ENCODE measurements at places on chromosomes 12 and 14.

GRCh38 chr14:39673734-39674133, 241.5 kb upstream of the FBXO33 start:
- no peak for DNase-seq

DNA sequence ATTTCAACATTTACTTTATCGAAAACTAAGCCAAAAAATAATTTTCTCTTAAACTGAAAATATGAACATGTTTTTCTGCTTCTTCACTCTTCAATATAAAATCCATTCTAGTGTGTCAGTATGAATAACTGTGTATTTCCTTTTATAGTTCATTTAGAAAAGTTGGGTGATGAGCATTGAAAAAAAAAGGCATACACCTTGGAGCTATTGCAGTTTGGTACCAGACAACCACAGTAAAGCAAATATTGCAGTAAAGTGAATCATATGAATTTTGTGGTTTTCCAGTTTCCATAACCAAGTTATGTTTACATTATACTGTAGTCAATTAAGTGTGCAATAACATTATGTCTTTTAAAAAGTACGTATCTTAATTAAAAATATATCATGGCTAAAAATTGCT, 195.0 kb upstream of the FOXG1 start:
- DNase-seq, result no peak

GRCh38 chr14:105039458-105040205, 18.7 kb upstream of the CDCA4 start:
- no peak for DNase-seq

GRCh38 chr14:85533023-85533860, 3.3 kb downstream of the FLRT2 start:
- DNase-seq, result no peak

- no peak for DNase-seq
Observed at GRCh38 chr12:49702009-49702408, 5.2 kb downstream of the FMNL3 start.

DNA sequence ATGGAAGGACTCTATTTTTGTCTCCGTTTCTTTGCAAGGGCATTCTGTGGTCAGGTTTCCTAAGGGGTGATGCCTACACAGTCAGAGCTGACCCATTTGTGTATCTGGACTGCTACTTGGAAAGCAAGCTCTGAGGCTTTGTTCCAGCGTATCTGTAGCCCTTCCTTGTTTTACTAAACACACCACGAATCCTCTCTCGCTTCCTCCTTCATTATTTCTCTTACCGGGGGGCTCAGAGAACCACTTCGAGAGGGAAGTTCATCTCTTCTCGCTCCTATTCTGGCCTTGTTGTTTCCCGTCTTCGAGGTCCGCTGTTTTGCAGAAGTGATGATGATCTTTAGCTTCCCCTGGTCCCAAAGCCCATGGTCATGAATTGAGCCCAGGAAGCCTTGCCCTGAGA, 164.7 kb downstream of the SSPN start:
- DNase-seq, result no peak

DNA sequence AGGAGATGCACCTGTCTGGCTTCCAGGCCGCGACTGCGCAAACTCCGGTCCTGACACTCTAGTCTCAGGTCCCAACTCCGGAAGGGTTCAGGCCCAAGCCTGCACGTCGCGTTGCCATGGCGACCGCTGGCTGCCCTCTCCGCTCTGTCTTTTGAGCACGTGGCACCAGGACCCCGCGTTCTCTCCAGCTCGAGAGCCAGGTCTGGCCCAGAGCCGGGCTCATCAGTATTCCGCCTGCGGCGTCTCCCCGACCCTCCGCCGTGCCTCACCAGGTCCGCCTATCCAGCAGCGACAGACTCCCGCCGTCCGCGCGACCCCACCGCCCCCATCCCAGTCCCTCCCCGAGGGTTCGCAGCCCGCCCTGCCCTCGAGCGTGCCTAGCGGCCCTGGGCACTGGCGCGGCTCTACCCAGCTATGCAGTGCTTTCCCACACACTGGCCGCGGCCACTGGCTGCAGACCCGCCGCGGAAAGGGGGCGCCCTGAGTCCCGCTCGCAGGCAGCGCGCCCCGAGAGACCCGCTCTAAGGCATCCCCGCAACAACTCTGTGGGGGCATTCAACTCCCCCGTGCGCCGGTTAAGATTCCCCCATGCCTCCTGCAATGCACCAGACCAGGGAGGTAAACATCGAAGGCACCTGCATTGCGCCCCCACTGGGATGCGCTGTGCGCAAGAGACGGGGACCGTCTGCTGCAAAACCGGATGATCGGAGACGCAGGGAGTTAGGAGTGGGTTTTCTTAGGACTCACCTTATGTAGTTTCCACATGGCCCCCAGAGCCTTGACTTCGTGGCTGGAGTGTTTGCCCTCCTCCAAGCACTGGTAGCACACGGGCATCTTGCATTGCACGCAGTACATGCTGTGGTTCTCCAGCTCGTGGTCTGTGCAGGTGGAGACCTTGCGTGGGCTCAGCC, 1.3 kb downstream of the TRIM9 start:
- peak; percentile 72 for DNase-seq

DNA sequence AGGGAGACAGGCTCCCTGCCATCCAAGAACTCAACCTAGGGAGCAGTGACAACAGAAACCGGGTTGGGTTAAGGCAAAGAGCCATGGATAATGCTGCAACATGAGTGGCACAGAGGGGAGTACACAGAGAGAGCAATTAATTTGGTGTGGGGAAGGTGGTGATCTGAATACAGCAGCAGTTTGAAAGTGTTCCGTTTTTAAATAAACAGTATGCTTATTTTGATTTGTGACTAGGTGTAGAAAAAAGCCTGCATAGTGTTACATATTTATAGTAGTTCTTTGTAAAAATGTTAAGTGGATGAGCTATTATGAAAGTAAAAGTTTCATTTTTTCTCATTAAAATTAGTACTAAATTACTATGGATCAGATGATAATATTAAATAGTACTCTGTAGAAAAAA, 8.7 kb downstream of the AKAP5 start:
- no peak for DNase-seq

DNA sequence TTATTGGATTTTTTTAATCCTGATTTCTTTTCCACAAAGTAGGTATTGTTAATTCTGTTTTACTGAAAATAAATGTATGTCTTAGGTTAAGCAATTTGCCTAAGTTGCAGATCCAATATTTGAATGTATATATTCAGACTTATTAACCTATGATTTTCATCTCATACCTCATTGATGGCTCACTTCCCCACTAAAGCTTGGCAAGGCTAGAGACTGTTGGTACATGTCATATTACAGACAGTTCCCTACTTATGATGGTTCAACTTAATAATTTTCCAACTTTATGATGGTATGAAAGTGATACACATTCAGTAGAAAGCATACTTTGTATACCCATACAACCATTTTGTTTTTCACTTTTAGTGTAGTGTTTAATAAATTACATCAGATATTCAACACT, 33.2 kb upstream of the KCNH3 start:
- DNase-seq, result no peak

DNA sequence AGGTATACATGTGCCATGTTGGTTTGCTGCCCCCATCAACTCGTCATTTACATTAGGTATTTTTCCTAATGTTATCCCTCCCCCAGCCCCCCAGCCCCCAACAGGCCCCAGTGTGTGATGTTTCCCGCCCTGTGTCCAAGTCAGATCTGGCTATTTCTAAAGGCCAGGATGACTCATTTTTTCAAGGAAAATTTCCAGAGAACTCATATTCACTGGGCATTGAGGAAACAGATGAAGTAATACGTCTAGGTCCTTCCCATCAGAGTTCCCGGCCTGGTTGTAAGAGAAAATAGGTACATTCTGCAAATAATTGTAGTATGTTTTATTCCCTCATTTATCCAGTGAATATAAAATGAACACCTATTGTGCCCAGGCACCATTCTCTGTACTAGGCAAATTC, 345.2 kb downstream of the BCL11B start:
- DNase-seq, result peak; percentile 7

DNA sequence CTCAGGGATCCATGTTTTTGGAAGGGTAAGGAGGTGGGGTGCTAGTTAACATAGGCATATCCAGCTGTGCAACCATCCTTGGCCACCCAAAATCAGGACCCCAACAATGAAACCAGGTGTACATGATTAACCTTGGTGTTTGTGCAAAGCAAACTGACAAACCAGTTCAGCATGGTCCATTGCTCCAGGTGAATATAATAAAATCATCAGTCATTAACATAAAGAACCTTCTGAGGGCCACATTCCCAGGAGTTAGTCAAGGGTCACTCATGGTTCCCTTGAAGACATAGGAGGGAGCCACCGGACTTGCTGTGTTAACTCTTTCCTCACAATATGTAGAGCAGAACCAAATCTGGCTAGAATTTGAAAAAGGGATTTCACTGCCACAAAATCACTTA, 17.8 kb downstream of the SLC38A2 start:
- no peak for DNase-seq

DNA sequence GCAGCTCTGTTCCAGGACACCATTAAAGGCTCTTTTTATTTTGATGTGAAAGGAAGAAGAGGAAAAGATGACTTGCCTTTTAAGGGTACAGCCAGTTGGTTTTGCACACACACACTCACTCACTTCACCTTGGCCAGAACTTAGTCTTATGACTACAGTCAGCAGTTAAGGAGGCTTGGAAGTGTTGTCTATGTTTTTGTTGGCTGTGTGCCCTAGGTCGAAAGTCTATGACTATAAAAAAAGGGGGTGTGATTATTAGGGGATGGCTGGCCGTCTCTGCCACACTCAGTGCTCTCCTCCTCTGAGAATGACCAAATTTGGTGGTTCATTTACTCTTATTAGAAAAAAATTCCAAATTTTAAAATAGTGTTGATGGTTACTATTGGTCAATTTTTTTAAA, 139.5 kb upstream of the OTX2 start:
- DNase-seq, result no peak

DNA sequence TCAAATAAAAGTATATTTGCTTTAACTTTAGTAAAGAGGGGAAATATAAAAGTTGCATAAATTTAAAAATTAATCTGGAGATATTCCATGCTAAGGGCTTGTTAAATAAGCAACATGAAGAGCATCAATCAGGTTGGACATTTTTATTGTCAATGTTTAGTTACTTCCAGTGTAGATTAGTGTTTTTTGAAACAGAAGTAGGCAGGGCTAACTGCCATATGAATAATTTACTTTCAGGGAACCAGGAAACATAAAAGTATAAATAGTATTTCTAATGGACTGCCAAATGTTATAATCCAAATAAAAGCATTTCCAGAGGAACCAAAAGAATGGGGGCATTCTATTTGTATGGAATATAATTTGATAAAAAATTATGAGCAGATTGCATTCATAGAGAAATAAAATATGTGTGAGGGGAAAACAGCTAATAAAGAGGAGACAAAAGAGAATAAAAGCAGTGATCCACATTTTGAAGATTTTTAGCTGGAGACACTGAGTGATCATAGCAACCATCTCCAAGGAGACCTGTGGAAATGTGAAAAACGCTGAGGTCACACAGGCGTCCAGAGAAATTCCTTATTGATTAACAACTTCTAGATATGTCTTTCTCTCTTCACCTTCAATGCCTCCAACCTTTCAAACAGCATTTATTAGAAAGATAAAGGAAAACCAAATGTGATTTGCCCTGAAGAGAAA, 70.8 kb downstream of the SRGAP1 start:
- no peak for DNase-seq

DNA sequence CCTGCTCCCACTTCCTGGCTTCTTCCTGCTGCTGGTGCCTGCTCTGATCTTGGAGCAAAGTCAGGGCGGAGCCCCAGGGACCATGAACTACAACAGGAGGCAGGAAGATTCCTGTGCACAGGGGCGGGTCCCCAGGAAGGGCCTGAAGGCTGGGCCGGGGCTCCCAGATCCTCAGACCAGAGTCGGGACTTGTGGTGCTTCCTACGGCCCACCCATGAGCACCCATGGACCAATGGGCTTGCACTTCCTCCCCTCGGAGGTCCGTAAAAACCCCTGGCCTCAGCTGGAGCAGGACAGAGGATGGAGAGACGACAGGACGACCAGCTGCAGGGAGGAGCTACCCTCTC, 1287.1 kb downstream of the TMEM121 start:
- no peak for DNase-seq

GRCh38 chr12:52949413-52950331, 754 bp downstream of the KRT18 start:
- DNase-seq, result no peak

DNA sequence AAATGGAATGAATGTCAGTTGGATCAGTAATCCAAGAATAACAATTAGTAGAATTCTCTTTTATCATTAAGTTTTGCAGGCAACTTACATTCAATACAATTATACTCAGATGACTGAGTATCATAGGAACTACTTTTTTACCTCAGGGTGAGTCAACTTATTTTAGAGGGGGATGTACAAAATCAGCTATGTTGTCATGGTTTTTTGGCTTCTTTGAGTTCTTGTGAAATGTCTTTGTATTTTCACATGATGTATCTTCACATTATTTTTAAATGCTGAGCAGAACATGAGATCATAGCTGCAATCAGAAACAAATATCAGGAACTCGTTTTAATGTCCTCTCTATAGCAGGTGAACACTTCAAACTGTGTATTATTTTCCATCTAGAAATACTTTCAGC, 65.3 kb upstream of the PTPRR start:
- DNase-seq, result no peak
